HS-5 (cell line): ENCODE measurements at places on chromosomes 1 and 21.

GRCh38 chr1:25083481-25084345 lies 148.6 kb downstream of the SYF2 start:
- DNase-seq = no peak

DNA sequence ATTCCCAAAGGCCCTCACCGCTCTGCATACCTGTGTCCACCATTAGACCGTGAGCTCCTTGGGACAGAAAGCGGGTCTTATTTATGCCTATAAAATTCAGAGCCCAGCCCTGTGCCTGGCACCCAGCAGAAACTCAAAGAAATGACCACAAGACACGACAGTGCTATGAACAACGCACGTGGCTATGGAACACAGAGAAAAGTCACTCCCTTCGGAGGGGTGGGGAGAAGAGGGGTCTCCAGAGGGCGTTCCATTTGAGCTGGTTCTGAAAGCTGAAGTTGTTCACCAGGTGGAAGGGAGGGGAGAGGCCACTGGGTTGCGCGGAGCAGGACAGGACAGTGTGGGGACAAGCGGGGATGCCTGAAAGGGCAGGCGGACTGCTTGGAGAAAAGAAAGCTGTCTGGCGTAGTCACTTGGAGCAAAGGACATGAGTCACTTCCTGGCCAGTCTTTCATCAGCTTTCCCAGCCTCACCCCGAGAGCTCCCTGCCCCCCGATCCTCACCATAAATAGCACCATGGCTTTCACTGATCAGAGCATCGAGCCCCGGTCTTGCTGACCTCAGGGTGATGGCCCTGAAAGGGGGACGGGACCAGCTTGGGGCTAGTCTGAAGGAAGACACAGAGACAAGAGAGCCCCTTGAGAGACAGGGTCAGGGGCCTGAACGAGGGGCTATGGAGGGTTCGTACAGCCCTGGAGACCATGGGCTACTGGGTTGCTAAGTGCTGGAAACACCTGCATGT lies 28.5 kb downstream of the ECE1 start:
- peak; percentile 54 for DNase-seq

DNA sequence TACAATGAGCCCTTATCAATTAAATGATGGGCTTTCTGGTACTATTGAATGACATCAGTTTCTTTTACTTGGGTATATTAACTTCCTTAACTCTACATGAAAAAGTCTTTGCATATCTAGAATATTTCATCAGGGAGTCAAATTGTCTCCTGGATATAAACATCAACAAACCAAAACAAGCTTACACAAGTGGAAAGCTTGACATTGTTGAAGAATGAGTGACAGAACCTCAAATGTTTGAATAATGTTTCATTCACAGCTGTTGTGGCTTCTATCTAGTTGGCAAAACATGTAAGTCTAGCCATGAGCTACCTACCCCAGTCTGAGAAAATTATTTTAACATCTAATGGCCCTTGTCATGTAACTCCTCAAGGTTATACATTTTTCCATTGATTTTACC lies 604.8 kb upstream of the ADAMTS5 start:
- peak; percentile 91 for DNase-seq

GRCh38 chr1:235601104-235601503 lies 48.5 kb downstream of the GNG4 start:
- no peak for DNase-seq

- no peak for DNase-seq
Measured at GRCh38 chr1:160539990-160540858, 17.2 kb upstream of the SLAMF6 start.

DNA sequence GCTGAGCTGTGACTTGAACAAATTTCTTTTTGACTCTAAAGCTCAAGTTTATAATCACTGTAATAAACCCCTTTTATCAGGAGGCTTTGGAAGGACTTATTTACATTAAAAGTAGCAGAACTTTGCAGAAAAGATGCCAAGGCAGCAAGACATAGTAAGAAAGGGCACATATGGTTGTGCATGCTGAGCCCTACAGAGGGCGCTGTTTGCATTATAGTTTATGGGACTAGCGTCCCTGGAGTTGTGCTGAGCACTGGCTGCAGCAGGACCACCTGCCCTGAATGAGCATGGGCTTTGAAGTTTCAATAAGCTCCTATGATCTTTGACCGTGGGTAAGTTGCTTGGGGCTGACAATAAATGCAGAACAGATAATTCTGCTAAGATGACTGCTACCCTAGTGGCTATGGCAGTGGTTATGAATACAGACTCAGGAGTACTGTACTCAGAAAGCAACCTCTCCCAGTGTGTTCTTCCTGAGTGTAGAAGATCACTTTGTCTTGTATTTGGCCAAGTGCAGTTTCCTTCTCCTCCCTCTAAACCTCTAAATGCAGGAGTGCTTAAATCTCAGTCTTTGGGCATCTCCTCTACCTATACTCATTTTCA lies 45.4 kb upstream of the USP1 start:
- no peak for DNase-seq

DNA sequence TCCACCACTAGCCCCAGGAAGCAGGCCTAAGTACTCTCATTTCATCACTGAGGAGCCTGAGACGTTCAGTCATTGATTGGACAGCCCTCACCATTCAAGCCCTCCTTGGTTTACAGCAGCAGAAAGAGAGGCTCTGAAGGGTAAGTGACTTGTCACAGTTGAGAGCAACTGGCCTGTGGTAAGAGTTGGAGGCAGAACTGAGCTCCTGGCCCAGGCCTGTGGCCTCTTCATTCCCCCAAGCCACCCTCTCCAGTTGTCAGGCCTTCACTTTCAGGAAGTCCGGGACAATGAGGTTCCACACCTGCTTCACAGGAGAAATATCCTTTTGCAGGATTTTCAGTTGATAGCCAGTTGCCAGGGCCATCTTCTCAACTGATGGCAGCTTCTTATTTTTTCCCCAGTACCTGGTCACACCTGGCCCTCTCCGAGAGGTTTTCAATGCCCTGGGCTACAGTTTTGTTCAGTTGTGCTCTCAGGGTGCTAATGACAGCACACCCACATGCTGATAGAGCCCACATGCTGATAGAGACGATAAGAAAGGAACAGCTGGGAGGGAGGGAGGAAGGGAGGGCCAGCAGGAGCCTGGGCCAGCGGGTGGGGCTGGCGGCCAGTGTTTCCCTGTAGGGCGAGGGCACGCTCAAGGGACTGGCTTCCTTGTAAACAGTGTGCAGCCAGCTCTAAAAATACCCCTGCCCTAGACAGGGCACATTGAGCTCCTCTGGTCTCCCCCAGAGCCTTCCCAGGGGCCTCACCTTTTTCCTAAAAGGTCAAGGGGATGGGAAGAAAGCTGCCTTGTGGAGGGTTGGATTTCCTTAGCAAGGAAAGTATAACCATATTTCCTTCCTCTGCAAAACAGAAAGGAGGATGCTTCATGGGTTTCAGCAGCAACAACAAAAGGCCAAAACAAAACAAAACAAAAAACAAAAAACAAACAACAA lies 112.7 kb upstream of the JUN start:
- no peak for DNase-seq

GRCh38 chr1:12669529-12670068 lies 25.7 kb downstream of the AADACL4 start:
- no peak for DNase-seq

- no peak for DNase-seq
Measured at GRCh38 chr21:17370916-17371315, 141.9 kb upstream of the CXADR start.

- no peak for DNase-seq
Measured at GRCh38 chr1:167672831-167673230, 42.8 kb downstream of the RCSD1 start.

GRCh38 chr1:226033582-226033981 lies 28.9 kb upstream of the H3-3A start:
- no peak for DNase-seq

DNA sequence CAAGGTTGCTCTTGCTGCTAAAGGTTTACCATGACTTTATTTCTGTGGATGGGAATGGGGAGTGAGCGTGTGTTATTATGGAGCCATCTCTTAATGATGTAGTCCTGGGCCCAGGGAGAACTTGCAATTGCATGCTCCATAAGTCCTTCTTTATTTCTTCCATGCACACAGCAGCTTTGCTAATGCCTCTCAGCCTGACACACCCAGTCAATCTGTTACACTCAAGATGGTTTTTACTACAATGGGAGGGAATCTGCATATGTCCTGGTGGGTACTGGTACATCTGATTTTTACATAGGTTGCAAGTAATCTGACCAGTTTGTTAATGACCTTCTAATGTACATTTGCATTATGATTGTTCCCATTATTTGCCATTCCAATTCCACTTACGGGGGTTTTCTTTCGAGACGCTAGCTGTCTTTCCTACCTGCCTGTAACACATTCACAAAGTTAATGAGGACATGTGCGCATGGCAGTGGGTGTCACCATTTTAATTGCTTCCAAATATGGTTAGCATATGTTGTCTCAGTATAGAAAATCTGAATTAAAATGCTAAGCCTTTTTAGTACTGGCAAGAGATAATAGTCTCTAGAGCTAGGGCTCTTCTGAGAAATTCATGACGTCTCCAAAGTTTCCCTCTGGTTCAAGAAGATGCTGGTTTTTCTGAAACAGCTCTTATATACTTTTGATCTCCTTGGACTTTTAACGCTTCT lies 188.2 kb downstream of the GRIK1 start:
- DNase-seq = no peak

- DNase-seq = no peak
Measured at GRCh38 chr1:213389061-213389581, 338.1 kb downstream of the RPS6KC1 start.

DNA sequence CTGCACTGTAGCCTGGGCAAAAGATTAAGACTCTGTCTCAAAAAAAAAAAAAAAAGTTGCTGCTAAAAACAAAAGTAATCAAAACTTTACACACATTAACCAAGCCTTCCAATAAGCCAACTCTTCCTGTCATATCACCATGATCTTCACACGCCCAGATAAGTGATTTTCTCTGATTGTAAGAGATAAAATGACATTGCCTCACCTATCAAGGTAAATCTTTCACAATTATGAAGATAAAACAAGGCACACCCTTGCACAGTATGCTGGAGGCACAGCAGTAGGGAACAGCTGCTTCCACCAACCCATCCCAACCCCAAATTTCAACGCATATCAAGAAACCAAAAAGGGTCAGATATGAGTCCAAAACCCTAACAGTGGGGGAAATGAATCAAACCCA lies 8.8 kb upstream of the TIAM1 start:
- DNase-seq = no peak

DNA sequence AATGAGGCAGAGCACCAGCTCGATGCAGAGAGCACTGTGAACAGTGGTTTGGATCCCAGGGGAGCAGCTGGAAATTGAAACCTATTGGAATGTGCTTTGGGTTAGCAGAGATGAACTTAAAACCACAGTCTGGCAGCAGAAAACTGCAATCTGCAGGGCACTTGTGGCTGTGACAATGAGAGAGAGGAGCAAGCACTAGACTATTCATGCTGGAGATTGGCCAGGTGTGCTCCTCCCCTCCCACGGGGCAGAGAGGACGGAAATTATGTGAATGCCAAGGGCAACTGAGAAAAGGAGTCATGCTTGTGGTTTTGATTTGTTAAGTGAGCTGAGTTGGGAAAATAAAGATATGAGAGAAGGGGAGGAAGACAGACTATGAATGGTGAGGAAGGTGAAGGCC lies 38.1 kb downstream of the HSD3B2 start:
- DNase-seq = peak; percentile 64

- DNase-seq = no peak
Measured at GRCh38 chr1:183346276-183346732, 71.9 kb downstream of the NMNAT2 start.

DNA sequence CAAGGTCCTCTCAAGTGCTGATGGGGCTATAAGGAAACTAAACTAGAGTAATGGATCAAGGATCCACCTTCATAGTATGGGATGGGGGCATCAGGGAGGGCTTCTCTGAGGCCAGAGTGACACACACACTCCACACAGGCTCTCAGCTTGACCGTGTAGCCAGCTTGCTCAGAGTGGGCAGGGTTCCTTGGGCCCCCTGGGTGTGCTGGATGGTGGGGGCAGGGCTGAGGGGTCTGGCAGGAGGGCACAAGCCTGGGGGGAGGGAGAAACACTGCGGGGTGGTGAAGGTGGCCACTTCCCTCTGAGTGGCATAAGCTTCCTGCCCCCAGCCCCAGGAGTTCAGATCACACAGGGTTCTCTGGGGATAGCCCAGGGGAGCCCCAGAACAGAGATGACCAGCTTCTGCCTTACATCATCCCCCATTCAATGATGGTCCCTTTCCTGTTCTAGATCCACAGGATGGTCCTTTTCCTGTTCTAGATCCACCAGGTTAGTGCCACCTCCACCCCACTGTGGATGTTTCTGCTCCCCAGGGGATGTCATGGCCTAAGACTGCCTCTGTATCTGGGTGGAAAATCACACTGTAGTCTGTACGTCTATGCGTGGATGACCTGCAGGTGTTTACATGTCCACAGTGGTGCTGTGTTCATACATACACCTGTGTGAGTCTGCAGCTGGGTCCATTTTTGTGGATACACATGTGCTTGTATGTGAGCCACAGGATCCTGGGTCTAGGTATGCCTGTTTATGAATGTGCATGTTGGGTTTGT lies 525.0 kb downstream of the PTPRU start:
- DNase-seq = no peak

DNA sequence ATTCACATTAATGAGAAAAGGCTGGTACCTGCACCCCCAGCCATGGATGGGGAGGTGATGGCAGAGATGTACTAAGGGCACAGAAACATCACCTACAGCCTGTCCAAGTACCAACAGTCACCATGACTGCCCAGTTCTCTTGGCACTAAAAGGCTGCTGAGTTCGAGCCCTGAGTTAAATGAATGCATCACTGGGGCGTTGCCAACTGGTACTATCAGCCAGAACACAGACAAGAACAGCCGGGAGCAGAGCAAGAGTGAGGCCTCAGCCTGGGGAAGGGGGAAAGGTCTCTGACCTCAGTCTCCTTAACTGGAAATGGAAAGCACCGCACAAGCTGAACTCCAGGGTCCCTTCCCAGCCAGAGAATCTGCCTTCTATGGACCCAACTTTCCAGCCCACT lies 60.5 kb downstream of the GLIS1 start:
- DNase-seq = no peak

DNA sequence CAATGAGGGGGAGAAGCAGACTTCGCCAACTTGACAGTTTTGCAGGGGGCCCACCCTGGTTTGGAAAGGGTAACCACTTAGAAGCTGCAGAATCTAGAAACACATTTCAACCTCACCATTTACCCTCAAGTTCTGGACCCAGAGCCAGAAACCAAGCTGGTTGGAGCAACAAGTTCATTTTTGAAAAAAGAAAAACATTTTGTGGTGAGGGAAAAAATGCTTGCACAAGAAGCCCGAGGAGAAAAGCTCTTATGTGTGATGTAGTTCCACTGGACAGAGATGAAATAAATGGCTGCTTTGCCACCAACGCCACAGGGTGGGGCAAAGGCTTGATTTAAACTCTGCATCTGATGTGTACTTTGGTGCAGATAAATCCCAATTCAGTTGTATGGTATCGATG lies 10.6 kb upstream of the NGF start:
- no peak for DNase-seq

GRCh38 chr1:212118167-212118871 lies 82.8 kb downstream of the DTL start:
- DNase-seq = no peak

DNA sequence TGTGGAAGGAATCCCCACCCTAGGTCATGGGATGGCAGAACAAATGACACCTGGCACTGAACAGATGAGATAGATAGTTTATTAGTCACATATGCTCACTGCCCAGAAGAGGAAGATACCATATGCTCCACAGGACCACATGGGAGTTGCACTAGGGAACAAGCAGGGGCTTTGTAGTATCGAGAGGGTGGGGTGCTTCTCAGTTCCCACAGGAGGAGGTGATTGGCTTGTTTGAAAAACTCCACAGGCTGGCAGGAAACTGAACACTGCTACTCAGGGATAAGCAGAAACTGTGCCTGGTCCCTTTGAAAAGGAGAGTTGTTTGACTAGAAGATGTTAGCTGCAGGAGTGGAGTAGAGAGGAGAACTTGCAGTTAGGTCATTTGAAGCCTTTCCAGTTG lies 31.9 kb upstream of the RXRG start:
- DNase-seq = no peak
